CD4-positive, alpha-beta T cell treated with Interleukin-2 at 100 ng/mL for 4 hours (primary cell): ENCODE measurements at places on chromosomes 7 and 10.

DNA sequence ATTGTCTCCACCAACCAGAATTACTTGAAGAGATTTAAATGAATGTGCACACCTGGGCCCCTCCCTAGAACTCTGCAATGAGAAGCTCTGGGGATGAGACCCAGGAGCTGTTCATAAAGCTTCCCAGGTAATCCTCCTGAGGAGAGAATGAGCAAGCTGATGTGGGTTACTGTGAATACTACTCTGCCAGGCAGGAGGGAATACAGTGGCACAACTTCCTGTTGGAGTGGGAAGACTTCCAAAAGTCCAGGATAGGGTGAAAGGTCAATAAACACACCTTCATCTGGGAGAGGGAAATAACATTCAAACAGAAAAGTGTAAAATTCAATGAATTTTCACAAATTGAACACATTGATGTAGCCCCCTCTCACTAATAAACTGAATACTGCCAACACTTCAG lies 351.4 kb downstream of the ABCA13 start:
- DNase-seq: no peak

GRCh38 chr10:73593812-73594211 lies 2.7 kb upstream of the USP54 start:
- no peak for DNase-seq

GRCh38 chr10:60374836-60375235 lies 14.8 kb downstream of the ANK3 start:
- DNase-seq: no peak

GRCh38 chr7:88106434-88106833 lies 113.4 kb downstream of the SRI start:
- no peak for DNase-seq

DNA sequence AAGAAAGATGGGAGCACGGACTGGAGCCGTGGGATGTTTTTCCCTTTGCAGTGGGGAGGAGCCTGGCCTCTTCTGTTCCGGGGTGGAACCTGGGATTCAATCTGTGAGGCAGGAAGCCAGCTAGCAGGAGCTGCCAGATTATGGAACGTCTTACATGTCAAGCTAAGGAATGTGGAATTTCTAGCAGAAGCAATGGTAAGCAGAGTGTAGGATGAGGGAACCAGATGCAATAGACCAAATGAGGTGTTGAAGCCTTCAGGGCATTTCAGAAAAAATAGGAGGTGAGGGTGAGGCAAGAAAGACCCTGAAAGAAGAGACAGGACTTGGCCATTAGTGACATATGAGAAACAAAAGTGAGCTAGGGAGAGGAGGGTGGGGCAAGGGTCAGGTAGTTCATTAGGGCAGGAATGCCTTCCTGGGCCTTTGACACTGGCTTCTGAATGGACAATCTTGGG lies 105.5 kb downstream of the CHN2 start:
- DNase-seq: no peak

DNA sequence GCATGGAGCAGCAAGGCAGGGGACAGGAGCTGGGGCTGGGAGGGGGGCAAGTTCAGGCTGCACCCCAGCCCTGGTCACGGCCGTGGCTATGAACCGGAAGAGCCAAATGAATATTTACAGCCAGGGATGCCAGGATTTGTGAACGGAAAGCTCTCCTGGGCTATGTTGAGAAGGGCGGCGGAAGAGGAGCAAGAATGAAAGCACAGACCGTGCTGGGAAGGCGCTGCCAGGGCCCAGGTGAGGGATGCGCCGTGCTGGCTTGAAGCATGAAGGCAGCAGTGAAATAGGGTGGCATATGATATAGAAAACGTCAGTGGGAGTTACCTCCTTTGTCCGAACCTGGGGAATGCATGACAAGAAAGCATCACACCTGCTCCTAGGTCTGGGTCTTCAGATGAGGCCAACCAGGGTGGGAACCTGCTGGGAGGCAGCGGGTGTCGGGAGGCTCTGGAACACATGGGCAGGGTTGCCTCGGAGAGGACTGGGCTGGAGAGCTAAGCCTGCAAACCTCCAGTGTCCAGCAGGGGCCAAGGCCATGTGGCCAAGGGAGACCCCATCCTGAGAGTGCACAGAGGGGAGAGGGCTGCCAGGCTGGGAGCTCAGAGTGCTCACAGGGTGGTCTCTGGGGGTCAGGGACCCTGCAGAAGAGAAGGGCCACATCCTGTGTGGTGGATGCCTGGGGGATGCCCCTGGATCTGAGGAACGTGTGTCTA lies 120.6 kb upstream of the TCERG1L start:
- no peak for DNase-seq

- DNase-seq: no peak
Measured at GRCh38 chr10:110190170-110190569, 17.2 kb upstream of the MXI1 start.

- DNase-seq: no peak
Measured at GRCh38 chr10:125265579-125265955, 105.2 kb upstream of the CTBP2 start.

GRCh38 chr10:77609781-77610272 lies 27.8 kb downstream of the KCNMA1 start:
- no peak for DNase-seq

- peak; percentile 36 for DNase-seq
Measured at GRCh38 chr7:22697876-22698606, 29.0 kb upstream of the IL6 start.

DNA sequence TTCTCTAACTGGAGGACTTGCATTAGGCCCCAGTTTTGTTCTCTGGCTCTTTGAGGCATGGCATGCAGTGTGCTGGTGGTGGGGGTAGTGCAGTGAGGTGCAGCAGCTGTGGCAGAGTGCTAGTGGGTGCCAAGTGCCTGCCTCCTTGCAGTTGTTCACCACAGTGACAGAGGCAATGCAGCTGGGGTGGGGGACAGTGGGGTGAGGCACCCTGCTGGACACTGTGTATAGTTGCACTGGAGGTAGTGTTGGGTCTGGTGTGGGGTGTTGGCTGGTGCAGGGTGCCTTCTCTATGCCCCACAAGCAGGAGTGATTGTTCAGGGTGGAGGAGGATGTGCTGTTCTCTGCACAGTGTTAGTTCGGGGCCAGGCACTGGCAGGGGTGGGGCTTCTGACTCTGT lies 21.7 kb upstream of the KEL start:
- DNase-seq: no peak

DNA sequence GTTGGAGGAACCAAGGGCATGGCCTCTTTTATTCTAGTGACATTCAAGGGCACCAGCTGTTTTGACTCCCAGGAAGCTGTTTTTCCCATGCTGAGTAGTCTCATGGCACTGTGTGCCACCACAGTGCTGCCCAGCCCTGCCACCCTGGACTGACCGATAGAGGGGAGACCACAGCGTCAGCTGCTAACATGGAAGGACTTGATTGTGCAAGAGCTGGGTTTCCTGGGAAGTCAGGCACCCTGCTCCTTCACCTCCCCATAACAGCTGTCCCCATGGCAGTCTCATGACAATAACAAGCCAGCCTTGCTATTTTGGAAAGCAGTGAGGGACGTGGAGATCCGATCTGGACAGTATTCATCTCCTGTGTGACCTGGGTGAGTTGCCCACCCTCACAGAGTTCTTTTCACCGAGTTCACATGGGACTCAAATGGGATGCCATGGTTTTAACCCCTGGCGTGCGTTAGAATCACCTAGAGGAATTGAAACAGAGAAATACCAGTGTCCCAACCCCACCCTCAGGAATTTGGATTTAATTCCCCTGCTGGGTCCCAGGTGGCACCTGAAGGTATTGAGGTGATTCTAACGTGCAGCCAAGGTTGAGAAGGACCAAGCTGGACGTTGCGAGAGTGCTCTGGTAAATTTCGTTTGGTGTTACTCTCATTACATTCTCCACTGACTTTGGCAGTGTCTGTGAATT lies 174.8 kb downstream of the CELF2 start:
- DNase-seq: no peak

DNA sequence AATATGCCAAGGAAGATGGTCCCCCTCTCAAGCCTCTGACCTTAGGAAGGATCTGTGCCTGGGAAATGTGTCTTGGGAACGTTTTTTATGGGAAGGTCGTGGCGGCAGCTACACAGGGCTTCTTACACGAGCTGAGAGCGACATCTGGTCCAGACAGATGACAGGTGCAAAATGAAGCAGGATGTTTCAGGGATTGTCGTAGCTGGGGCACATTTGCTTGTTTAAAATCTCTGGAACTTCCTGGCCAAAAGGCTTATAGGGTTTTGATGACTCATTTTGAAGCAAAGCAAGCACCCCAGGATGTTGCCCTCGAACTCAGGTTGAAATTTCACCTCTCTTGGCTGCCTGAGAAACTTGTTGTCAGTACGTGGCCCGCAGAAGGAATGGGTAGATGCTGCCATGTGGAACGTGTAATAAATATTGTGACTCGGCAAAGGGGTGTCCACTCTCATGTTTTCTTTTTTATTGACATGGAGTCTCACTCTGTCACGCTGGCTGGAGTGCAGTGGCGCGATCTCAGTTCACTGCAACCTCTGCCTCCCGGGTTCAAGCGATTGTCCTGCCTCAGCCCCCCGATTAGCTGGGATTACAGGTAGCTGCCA lies 117.5 kb downstream of the CAMK1D start:
- DNase-seq: no peak
